ENCODE measurements at places on chromosomes 1 and 21.
A peak's percentile ranks its signal among the peaks of the same experiment; 100 is the strongest.

- no peak for DNase-seq
Measured at GRCh38 chr1:145985502-145986439, 10.6 kb downstream of the TXNIP start.

DNA sequence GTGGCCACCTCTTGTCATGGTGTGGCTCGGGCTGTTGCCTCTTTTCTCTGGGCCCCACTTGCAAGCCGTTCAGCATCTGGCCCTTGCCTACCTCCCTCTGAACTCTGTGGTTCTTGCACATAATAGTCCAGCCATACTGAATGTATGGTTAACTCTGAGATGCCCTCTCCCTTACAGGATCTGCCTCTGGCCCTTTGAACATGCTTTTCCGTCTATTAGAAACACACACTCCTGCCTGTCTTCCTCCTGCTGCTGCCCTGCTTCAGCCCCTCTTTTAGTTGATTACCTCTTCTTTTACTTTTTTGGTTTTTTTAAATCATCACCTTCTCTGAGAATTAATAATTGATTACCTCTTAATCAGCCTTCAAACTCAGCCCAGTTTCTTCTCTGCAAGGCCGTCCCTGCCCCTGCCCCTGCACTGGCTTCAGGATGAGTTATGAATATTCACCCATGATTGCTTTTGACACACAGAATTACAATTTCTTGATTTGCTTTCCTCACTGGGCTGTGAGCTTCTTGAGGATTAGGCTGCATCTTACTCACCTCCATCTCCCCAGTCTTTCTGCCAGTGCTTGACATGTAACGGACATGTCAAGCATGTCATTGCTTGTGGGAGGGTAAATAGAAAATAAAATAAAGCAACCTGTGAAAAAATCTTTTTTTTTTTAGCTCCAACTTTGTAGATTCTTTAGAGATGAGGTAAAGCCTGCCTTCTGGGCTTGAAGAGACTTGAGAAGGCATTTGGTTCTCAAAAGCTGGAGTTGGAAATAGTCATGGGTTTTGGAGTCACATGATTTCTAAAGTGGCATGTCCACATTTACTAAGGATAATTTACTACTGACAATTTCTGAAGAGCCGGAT lies 158.3 kb downstream of the PLXNA2 start:
- no peak for DNase-seq

GRCh38 chr21:34783815-34784214 lies 115.0 kb downstream of the CLIC6 start:
- no peak for DNase-seq

DNA sequence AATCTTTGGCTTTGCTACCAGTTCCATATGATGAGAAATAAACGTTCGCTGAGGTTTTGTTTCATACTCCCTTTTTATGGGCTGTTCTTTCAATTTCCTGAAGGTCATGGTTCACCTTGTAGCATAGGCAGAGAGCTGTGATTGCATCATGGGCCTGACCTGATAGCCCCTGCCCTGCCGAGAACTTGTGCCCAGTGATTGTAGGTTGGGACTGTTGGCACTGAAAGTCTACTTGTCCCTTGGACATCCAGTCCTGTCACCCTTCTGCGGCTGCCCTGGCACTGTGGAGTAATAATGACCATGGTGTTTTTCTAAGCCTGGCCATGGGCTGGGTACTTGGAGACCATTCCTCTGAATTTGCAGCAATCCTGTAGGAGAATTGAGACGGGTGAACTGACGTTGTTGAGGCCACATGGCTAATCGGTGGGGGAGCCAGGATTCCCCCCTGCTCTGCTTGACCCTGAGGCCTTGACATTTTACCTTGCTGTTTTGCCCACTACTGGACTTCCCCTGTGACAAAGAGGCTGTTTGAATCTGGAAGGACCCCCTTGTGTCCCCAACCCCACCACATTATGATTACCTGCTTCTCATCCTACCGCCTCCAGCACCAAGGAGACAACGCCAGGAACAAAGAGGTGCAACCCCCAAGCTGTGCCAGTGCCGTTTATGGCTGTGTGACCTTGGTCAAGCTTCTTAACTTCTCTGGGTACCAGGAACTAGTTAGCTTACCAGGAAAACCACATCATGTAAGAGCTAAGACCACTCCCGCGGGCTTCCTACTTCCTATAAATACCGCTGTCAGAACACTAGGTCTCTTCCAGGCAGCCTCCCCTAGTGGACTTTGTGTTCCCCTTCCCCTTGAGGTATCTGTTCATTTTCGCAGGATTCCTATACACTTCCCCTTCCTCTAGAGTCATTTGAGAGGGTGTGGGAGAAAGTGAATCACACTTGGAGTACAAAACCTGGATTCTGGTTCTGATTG lies 23.4 kb downstream of the SESN2 start:
- no peak for DNase-seq

- DNase-seq, result no peak
Measured at GRCh38 chr21:44596068-44596725, 3.9 kb upstream of the KRTAP10-6 start.

GRCh38 chr21:42153046-42153686 lies 65.8 kb upstream of the ABCG1 start:
- no peak for DNase-seq

GRCh38 chr21:36310016-36310415 lies 10.0 kb upstream of the MORC3 start:
- no peak for DNase-seq

GRCh38 chr1:155002464-155003226 lies at the start of gene ZBTB7B:
ZBTB7B (plus strand) TSS chr1:155002802; CDS start chr1:155014661, 11,859 bp downstream.
- DNase-seq, result peak; percentile 55
